ENCODE measurements at places on chromosomes 3 and 15. TPM values are rescaled to one million over a fixed set of nuclear protein-coding genes. Genes with fewer than 3 reads are reported as not detected.

Gene MCF2L2
- total RNA-seq = 0.15 TPM

Gene DGKG
- 9.0 TPM for total RNA-seq

Gene FILIP1L
- total RNA-seq = 0.08 TPM

Gene CCR9
- not detected for total RNA-seq

Gene GATA2
- total RNA-seq = 5.5 TPM

Gene PRR20G
- not detected for total RNA-seq

Gene TMCO5A
- total RNA-seq = not detected

Gene FOXB1
- not detected for total RNA-seq

Gene GOLGA6L7
- not detected for total RNA-seq

Gene STAB1
- total RNA-seq = not detected

Gene CCK
- 1.4 TPM for total RNA-seq

Gene ATXN7
- total RNA-seq = 6.2 TPM

All from A549 treated with DMSO at 1 μM for 4 hours (cell line).